Suppressor macrophage (primary cell): ENCODE measurements at places on chromosomes 11 and 22.

DNA sequence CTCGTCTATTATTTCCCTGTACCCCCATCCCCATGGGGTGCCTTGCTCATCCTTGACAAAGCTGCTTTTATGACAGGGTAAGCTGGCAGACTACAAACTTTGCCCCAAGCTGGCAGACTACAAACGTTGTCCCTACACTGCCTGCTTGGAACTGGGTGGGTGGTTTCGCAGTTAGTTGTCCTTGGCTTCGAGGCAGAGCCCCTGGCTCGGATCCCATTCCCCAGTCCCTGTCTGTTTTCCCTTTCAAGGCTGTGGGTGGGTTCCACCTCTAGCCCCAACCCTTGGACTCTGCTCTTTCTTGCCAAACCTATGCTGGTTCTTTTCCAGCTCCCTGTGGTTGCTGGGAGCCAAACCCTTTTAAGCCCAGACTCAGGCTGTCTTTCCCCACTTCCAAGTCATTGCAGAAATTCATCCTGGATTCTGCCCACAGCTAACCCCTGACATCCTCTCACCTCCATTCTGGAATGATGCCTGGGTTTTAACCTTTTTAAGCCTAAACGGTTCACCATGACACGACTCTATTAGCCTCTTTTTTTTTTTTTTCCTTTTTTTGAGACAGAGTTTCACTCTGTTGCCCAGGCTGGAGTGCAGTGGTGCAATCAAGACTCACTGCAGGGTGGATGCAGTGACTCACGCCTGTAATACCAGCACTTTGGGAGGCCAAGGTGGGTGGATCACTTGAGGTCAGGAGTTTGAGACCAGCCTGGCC, 9.2 kb upstream of the RBM14 start:
- DNase-seq, result peak; percentile 55

- DNase-seq, result peak; percentile 97
These were observed 32.1 kb upstream of the GNB1L start for GRCh38 chr22:19886605-19887255.

GRCh38 chr11:95134491-95134890, 44.8 kb downstream of the ENDOD1 start:
- no peak for DNase-seq

- no peak for DNase-seq
These were observed 4.1 kb upstream of the MGAT3 start for GRCh38 chr22:39452740-39453040.

DNA sequence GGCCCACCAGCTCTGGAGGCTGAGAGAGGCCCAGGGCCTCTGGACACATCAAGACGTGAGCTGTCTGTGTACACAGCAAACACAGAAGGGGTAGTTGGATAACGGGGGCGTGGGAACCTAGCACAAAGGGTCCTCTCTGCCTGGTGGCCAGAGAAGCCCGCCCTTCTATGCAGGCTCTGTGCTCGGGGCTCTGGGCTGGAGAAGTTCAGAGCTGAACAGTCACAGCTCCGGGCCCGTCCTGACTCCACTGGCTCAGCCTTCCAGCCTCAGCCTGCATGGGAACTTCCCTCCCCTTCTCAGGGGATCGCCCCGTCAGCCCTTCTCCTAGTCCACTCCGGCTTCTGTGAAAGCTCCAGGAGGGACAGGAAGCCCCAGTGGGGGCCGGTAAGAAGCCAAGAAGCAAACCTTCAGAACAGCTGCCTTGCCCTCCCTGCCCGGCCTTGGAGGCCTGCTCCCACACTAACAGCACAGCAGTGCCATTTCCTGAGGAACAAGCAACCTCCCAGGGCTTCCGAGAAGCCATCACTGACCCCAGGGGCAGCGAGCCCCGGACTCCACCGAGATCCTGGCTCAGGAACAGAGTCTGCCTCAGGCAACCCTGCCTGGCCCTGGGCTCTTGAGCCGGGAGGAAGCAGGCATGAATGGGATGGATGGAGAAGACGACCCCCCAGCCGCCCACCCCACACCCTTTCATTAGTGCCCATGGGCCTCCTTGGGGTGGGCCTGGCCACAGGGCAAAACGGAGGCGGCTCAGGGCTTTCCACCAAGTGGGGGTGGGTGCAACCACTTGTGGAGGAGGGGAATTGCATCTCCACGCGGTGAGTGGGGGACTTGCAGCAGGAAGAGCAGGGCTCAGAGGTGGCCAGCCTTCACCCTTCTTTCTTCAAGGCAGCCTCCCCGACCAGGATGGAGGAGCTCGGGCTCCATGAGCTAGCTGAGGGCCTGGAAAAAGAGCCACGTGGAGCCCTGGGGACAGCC, 119.8 kb downstream of the ST3GAL4 start:
- DNase-seq, result no peak

GRCh38 chr11:7292922-7293321, 41.2 kb downstream of the SYT9 start:
- DNase-seq, result no peak

GRCh38 chr11:47510209-47510608, 42.7 kb downstream of the CELF1 start:
- DNase-seq, result no peak

- DNase-seq, result peak; percentile 28
These were observed 2.4 kb downstream of the MAPK11 start for GRCh38 chr22:50267591-50268390.
